HT1080 (cell line): ENCODE measurements at places on chromosomes 5 and 9.

DNA sequence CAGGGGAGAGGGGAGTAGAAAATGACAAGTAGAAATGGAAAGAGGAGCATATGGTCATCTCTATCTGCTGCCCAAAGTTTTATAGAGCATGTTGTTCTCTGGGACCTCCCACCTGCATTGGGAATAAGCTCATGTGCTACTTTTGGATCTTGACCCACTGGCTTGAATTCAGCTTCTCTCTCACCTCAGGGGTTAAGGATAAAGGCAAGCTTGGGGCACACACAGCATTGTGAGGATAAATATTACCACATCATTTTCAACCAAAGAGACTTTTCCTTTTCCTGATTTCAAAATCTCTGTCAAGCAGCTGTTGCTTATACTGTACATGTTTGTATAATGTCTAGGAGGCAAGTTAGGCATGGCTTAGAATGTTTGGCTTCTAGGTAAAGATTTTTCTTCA lies 16.6 kb downstream of the ATP10B start:
- no peak for DNase-seq

- no peak for DNase-seq
Measured at GRCh38 chr9:107759009-107759822, 269.6 kb upstream of the KLF4 start.

GRCh38 chr5:98334946-98335345 lies 438.5 kb upstream of the RGMB start:
- no peak for DNase-seq

- DNase-seq: no peak
Measured at GRCh38 chr9:88800329-88800682, 191.0 kb upstream of the S1PR3 start.

DNA sequence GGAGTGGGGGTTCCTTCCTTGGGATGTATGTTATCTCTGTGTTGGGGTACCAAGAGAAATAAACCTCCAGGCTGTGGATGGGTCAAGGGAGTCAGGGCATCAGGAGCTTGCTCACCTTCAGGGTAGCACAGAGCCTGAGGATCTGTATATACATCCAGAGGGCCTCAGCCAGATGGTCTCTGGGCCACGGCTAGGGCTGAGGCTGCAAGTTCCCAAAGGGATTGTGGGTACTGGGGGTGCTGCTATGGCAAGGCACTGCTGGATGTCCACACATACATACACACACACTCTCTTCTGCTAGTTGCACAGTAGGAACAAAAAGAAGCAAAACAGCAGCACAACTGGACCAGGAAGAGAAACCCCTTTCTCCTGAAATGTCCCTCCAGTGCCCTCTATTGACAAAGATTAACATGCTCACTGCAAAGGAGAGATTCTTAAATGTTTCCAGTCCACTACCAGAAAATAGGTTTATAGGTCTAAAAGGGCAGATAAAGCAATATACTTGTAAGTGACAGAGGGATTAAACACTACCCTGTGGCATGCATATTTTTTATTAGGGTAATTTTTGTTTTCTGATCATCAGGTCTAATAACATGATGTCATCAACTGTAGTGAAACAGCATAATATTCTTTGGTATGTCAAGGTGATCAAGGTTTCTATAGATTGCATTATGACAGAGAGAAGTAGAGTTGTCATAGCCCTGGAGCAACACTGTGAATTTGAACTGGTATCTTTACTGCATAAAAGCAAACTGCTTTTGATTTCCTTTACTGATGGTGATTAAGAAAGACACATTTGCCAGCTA lies 56.3 kb upstream of the KCNN2 start:
- peak; percentile 32 for DNase-seq

DNA sequence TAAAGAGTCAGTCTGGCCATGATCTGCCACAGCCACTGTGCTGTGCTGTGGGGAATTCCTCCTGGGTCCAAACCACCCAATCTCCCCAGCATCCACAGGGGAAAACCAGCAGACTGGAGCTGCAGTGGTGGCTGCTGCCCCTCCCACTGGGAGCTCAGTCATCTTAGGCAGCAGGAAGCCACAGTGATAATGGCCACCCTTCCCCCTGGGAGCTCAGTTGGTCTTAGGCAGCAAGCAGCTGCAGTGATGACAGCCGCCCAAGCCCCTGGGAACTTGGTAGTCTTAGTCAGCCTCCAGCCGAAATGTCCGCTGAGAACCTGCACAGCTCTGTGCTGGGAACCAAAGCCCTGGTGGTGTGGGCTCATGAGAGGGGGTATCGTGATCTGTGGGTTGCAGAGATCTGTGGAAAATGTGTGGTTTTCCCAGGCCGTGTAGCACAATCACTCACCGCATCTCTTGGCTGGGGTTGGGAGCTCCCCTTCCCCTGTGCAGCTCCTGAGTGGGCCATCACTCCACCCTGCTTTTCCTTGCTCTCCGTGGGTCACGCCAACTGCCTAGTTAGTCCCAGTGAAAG lies 38.4 kb upstream of the SMIM15 start:
- DNase-seq: peak; percentile 20

GRCh38 chr9:136007934-136008692 lies 46.9 kb upstream of the UBAC1 start:
- peak; percentile 83 for DNase-seq

GRCh38 chr5:76582230-76583162 lies 40.7 kb downstream of the F2RL2 start:
- peak; percentile 56 for DNase-seq

DNA sequence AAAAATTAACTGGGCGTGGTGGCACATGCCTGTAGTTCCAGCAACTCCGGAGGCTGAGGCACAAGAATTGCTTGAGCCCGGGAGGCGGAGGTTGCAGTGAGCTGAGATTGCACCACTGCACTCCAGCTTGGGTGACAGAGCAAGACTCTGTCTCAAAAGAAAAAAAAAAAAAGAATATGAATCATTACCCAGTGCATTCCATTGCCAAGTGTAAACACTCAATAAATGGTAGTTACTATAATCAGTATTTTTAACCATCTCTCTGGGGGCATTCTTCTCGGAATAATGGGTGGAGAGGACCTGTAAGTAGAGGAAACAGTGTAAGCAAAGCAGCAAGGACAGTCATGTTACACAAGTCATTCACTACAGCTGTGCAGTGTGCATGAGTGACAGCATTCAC lies 13.8 kb upstream of the RANBP17 start:
- DNase-seq: peak; percentile 46

DNA sequence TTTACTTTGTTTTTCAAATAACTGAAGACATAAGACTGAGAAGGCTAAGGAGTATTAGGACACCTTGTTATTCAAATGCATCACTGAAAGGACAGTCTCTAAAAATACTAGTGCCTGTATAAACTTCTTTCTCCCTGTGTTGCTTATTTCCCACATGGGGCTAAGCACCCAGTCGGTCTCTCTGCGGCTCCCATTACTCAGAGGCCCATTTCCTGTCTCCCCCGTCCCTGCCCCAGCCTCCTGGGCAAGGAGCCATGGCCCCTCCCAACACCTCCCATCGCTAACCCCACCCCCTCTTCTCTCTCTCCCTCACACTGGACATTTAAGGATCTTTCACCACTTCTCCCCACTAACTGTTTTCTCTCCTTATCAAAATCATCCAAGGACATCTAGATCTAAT lies 81.9 kb downstream of the EBF1 start:
- peak; percentile 88 for DNase-seq

- no peak for DNase-seq
Measured at GRCh38 chr5:102049517-102049916, 246.6 kb downstream of the SLCO4C1 start.

DNA sequence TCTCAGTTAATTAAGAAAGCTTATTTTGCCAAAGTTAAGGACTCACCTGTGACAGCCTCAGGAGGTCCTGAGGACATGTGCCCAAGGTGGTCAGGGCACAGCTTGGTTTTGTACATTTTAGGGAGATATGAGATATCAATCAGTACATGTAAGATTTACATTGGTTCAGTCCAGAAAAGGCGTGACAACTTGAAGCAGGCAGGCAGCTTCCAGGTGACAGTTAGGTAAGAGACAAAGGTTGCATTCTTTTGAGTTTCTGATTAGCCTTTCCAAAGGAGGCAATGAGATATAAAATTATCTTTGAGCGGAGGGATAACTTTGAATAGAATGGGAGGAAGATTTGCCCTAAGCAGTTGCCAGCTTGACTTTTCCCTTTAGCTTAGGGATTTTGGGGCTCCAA lies 47.8 kb downstream of the SLC1A1 start:
- no peak for DNase-seq
